ENCODE measurements at places on chromosomes 3 and 15. TPM values are rescaled to one million over a fixed set of nuclear protein-coding genes. Genes with fewer than 3 reads are reported as not detected.

DNAJC13 gene
- total RNA-seq = 94.0 TPM

TMEM266 gene
- not detected for total RNA-seq

LYZL4 gene
- total RNA-seq = not detected

CPNE4 gene
- total RNA-seq = not detected

TIMP4 gene
- total RNA-seq = 2.4 TPM

C3orf49 gene
- not detected for total RNA-seq

RARB gene
- total RNA-seq = 4.1 TPM

TMEM40 gene
- total RNA-seq = not detected

IGF2BP2 gene
- total RNA-seq = 80.4 TPM
